ENCODE measurements at places on chromosomes 4 and X.
A peak's percentile ranks its signal among the peaks of the same experiment; 100 is the strongest.

DNA sequence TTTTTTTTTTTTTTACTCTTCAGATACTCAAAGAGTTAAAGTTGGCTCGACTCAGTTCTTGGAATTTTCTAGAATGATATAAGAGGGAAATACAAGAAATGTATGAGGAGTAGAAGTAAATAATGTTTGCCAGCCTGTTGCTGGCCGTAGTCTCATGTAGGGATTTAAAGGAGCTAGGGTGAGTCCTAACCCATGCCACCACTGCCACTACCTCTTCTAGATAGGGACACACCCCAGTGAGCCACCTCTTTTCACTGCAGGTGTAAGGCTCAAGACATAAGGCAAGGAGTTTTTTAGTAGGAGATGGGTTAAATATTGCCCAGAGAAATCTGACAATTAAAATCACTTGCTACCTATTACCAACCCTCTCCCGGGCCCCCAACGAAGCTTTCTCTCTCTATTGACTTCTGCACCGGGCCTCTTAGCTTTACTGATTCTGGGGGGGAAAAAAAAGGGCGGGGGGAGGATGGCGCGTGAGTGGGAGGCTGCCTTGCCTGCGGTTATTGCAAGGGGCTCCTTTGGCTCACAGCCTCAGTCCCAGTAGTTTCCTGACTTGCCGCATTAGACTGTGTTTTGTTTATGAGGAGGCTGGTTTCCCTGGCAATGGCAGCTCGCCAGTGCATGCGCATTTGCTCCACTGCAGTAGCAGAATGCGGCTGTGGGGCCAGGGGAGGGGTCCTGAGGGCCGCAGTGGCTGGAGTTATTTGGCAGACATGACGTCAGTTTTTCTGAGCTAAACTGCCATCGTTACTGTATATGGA lies 3.0 kb downstream of the LINC00632 start:
- peak; percentile 34 for DNase-seq

- no peak for DNase-seq
Measured at GRCh38 chr4:38025665-38026064, 65.5 kb downstream of the PTTG2 start.

DNA sequence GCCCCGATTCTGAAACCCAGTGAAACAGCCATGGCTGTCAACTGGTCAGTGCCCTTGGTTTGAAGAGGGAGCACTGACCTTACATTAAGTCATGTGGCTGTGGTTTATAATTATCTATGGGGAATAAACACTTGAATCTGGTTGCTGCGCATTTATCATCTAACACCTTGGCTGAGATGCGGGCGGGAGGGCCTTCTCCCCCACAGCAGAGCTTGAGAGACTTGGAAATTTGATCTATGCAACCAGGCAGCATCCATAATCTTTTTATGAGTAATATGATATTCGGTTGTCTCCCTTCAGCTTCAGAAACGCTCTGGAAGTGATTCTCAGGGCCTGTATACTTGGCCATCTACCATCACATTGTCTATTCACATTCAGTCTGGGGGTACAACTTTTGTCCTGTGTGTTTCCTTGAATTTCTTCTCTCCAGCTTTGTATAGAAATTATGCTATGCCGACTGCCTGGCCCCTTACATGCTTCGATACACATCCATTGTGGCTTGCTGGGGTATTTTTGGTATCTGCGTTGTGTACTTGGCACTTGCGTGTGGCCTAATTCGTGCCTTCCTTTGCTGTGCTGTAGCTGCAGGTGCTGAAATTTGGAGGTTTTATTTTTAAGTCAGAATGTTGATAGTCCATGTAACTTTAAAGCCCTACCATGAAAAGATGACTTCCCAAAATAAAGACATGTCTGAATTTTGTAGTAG lies 321.6 kb downstream of the ARHGAP10 start:
- no peak for DNase-seq

- DNase-seq: no peak
Measured at GRCh38 chr4:181008164-181008563, 1235.0 kb upstream of the TENM3 start.

GRCh38 chr4:104424475-104424941 lies 70.2 kb downstream of the CXXC4 start:
- DNase-seq: no peak

Measured in activated naive CD4-positive, alpha-beta T cell treated with anti-CD3 and anti-CD28 coated beads for 36 hours (primary cell).